Thymus (tissue), 14 donors: ENCODE measurements at places on chromosomes 16 and 17.

- no peak for DNase-seq
Observed at GRCh38 chr17:45371414-45372324, 54.8 kb upstream of the MAP3K14 start.

GRCh38 chr17:44768505-44769142 lies 9.8 kb downstream of the ADAM11 start:
- no peak for DNase-seq

DNA sequence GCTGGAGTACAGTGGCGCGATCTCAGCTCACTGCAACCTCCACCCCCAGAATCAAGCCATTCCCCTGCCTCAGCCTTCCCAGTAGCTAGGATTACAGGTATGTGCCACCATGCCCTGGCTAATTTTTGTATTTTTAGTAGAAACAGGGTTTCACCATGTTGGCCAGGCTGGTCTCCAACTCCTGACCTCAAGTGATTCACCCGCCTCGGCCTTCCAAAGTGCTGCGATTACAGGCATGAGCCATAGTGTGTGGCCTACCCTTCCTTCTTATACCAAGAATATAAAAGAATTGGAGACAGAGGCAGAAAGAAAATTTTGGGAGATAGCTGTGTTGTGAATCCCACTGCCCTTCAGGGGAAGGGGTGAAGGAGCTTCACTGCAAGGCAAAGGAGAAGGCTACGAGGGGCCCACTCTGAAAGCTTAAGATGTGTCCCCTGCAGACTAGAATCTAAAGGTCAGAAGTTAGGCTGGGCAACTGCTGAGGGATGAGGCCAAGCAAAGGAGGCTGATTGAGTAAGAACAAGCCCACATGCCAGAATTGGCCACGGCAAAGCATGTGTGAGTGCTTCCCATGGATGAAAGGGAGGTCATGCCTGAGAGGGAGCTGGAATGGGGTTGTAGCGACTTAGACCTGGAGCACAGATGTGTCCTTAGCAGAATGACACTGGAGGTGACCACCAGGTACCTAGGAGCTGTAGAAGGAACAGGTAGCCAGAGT lies 8.4 kb upstream of the CRYBA1 start:
- no peak for DNase-seq

- DNase-seq: no peak
Observed at GRCh38 chr17:61897548-61898180, 30.1 kb downstream of the INTS2 start.

DNA sequence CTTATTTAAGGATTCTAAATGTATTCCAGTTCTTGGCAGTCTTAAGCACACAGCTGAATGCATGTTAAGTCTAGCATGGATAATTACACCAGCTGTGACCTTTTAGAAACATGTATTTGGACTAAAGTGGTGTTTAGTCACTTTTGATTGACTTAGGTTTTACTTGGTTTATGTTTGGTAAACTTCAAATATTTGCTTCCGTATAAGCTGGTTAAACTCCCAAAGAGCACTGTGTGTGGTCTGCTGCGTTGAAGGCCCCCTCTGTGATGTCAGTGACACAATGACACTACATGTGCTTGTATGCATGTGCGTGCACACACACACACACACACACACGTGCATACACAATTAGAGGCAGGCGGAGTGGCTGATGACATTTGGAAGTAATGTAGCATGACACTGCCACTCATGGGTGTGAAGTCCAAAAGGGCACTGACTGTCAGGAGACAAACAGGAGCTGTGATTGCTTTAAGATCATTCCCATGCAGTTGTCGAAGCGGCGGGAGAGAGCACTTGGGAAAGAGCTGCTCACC lies 156.1 kb upstream of the CDH13 start:
- DNase-seq: no peak

DNA sequence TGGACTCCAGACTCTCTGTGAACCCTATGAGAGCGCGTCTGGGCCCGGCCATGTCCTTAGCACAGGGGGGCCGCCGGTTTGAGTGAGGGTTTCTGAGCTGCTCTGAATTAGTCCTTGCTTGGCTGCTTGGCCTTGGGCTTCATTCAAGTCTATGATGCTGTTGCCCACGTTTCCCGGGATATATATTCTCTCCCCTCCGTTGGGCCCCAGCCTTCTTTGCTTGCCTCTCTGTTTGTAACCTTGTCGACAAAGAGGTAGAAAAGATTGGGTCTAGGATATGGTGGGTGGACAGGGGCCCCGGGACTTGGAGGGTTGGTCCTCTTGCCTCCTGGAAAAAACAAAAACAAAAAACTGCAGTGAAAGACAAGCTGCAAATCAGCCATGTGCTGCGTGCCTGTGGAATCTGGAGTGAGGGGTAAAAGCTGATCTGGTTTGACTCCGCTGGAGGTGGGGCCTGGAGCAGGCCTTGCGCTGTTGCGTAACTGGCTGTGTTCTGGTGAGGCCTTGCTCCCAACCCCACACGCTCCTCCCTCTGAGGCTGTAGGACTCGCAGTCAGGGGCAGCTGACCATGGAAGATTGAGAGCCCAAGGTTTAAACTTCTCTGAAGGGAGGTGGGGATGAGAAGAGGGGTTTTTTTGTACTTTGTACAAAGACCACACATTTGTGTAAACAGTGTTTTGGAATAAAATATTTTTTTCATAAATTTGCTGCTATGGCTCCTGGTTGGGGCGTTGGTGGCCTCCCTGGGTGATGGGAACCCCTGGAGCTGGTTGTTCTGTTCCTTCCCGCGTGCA lies 23.1 kb downstream of the STAT5A start:
- peak; percentile 68 for DNase-seq

DNA sequence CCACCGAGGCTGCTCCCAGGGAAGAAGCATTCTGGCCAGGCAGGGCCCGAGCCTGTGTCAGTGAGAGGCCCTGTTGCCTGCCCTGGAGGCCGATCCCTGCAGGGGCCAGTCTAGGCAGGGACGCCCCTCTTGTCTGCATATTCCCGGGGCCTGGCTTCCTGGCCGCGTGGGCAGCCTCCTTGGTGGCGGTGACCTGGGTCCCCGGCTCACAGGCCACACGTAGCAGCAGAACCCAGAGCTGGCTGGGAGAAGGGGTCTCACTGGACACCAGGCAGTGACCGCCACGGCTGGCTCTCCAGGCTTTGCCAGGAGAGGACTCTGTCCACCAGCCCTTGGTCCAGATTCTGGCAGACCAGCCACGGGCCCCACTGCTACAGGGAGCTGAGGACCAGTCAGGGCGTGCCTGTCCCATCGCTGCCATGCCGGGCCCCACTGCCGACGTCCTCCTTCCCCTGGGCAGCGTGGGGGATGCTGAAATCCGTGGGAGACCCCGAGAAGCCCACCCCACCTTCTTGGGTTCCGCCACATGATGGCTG lies 3.7 kb upstream of the CACNA1H start:
- no peak for DNase-seq

GRCh38 chr17:82843904-82844680 lies 4.3 kb upstream of the ZNF750 start:
- no peak for DNase-seq

- no peak for DNase-seq
Observed at GRCh38 chr17:43151880-43152456, 19.0 kb upstream of the NBR1 start.

- DNase-seq: no peak
Observed at GRCh38 chr17:81734405-81735263, 22.6 kb downstream of the SLC25A10 start.

- no peak for DNase-seq
Observed at GRCh38 chr17:4354862-4355514, 11.5 kb downstream of the UBE2G1 start.

GRCh38 chr16:11405331-11406176 lies 60.3 kb downstream of the RMI2 start:
- DNase-seq: peak; percentile 22

DNA sequence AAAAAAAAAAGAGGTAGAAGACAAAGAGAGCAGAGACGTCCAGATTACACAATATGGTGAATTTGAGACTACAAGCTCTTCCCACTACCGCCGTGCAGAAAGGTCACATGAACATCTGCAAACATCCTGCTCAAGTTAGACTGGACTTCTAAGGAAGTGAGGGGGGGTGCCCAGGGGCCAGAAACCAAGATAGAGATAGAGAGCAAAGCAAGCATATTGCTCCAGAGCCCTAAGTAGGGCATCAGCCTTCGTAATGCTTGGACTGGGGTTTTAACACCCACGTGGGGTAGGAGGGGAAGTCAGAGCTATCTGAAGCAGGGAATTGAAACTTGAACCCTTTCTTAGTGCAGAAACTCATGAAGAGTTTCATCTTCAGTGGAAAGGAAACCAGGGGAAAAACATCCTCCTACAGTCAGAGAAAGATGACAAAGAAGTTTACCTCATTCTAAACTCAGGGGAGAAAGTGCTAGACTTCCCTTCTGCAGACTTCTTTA lies 8.7 kb downstream of the CLEC19A start:
- peak; percentile 18 for DNase-seq

- DNase-seq: no peak
Observed at GRCh38 chr16:31215287-31216162, 1.4 kb downstream of the PYDC1 start.

GRCh38 chr16:84683691-84684591 lies 15.9 kb upstream of the USP10 start:
- no peak for DNase-seq

DNA sequence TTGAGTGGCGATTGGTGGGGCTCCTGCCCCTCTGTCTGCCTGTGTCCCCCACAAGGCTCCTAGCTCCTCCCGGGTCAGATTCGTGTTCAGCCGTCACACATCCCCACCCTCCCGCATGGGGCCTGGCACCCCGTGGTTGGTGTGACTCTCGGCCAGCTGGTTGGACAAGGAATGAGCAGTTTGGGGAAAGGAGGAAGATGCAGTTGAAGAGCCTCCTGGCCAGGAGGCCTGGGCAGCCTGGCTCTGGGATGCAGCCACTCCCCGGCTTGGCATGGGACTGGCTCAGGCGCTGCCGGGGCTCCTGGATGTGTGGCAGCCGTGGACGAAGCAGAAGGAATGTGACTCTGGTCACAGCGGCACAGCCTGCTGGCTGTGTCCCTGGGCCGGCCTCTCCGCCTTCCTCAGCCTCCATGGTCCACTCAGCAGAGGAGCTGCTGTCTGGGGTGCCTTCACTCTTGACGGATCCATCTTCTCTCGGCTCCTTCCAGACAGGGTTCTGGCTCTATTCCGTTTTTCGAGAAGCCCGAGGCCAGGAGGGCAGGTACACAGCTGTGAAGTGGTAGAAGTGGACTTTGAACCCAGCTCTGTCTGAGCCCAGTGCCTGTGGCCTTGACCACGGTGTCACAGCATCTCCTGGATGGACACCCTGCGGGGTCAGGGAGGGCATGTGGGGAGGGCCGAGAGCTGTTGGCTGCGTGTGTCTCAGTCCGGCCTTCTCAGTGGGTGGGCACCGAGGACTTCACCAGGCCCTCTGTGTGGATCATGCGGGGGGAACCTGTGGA lies 2.1 kb downstream of the TRAF7 start:
- no peak for DNase-seq

GRCh38 chr16:8861563-8862308 lies 7.1 kb downstream of the CARHSP1 start:
- no peak for DNase-seq

- DNase-seq: no peak
Observed at GRCh38 chr17:70107441-70107840, 32.4 kb downstream of the KCNJ16 start.
